ENCODE measurements at places on chromosomes 7 and 10.

- no peak for DNase-seq
Observed at GRCh38 chr7:36182854-36183604, 30.0 kb downstream of the EEPD1 start.

- DNase-seq = no peak
Observed at GRCh38 chr10:78412605-78413004, 378.9 kb downstream of the RPS24 start.

DNA sequence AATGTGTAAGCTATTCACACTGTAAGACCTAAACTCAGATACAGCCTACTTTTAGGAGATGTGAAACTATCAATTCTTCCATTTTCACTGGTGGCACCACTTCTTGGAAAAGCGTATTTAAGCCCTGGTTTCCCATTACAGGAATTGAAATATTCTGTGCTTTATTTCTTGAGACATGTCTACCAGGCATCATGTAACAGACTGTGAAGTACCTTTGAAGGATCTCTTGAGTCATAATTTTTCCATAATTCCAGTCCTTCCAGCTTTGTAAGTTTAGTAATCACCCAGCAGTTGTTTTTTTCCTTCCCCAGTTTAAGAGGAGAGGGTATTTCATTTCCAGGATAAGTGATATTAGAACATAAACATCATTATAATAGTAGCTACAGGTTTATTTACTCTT, 186.0 kb upstream of the PRPS1L1 start:
- DNase-seq = no peak

DNA sequence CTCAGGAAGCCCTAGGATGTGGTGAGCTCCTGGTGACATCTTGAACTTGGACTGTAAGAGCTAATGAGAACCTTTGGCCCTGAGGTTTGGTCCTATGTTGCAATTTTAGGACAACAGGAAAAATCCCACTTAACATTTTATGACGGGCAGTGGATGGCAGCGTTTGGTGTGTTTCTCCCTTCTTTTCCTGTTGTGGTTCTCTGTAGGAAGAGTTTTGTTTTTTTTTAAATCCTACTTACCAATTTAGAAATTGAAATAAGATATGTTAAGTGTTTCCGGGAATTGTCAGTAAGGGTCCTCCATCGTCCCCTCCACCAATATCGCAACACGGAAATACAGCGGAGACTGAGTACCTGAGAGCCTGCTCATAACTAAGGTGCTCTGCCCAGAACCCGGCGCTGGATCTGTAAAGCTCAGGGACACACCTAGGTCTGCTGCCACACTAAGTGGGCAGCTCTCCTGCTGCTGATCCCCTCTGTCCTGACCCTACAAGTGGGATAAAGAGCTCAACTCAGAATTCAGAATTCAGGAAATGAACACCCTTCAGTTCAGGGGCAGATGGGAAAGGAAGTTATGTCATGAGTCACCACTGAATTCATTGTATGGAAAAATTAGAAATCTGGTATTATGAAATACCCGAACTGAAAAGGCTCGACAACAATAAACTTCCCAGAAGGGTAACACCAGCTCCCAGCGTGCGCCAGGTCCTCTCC, 9.1 kb upstream of the PROSER2 start:
- DNase-seq = no peak

DNA sequence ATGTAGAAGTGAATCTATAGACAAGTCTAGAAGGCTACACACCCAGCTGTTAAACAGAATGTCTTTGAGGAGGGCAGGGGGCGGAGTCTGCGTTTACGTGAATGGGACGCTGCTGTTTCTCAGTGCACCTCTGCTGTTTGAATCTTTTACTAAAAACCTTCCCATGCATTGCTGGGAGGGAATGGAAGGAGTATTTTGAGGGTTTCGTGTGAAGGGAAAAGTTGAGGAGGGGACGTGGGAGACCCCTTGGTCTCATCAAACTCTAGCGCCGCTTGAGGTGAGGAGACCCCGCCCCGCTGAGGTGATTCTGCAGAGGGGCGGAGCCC, 492 bp upstream of the VCL start:
- DNase-seq = no peak

DNA sequence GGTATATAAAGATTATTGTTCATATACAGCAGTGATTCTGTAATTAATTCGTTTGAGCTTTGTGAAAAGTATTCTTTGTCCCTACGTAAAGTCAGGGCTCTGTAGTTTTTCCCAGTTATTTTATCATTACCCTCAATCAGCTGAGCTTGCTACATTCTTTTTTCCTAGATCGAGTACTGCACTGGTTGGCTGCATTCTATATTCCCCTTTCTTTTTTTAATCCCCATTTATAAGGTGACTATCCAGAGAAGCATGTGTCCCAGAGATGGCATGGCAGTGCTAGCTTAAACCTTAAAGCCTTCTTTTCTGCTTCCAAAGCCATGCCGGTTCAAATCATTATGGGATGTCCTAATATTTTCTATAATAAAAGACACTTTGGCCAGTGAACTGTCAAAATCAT, 230.1 kb upstream of the CELF2 start:
- no peak for DNase-seq

DNA sequence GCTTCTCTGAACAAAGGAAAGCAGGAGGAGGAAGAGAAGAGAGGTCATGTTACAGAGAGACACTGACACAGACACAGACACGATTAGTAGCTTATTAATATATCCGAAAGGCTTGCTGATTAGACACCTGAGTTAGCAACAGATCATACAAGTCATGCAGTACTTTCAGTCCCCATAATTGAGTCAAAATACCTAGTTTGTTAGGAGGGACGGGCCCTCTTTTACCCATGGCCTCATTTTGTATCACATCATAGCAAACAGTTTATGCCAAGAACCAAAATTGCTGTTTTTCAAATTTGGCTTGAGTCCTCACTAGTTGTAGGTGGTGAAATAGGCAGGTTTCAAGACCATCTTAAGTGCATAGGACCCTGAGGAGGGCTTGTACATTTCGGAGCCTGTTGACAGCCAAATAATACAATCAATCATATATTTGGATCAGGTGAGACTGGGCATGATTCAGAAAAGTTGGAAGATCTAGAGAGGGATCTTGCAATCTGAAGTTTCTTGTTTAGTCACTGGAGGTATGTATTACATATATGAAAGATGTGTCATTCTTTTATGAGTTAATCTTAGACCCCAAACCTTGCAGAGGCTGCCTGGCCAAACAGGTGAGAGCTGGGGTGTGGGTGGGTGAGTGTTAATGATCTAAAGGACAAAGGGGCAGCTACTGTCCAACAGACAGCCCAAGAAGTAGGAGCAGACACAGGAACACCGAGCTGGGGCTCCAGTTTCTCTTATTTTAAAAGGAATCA, 65.4 kb downstream of the PRPF18 start:
- no peak for DNase-seq
